Stimulated activated CD4-positive, alpha-beta T cell treated with anti-CD3 and anti-CD28 coated beads, Interleukin-1b, Interleukin-23, amount 100 ng/mL, for 4 hours (primary cell): ENCODE measurements at places on chromosomes 13 and 19.

DNA sequence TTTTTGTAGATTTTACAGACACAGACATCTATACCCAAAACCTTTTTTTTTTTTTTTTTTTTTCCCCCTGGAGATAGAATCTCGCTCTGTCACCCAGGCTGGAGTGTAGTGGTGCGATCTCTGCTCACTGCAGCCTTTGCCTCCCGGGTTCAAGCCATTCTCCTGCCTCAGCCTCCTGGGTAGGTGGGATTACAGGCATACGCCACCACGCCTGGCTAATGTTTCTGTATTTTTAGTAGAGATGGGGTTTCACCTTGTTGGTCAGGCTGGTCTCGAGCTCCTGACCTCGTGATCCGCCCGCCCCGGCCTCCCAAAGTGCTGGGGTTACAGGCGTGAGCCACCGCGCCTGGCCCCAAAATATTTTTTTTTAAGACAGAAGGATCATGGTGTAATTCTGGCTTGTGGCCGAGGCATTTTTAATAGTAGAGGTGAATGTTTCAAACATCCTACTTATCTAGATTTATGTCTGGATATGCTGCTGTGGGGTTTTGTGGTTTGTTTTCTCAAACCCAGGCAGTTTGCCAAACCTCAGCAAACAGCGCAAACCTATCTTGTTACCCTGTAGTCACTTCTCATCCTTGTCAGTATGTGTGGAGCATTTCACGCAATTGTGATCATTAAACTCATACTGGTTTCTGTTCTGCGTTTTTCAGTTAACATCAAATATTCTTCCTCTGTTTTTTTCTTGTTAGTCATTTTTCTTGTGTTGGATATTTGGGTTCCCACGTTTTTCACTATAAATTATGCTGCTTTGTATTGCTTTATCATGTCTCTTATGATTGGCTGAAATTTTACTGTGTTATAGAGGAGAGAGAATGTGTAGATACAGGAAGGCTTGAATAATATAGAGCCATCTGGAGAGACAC is 36.2 kb upstream of the GARRE1 start:
- DNase-seq, result peak; percentile 48

GRCh38 chr13:39684531-39685137 is 29.2 kb downstream of the COG6 start:
- no peak for DNase-seq

DNA sequence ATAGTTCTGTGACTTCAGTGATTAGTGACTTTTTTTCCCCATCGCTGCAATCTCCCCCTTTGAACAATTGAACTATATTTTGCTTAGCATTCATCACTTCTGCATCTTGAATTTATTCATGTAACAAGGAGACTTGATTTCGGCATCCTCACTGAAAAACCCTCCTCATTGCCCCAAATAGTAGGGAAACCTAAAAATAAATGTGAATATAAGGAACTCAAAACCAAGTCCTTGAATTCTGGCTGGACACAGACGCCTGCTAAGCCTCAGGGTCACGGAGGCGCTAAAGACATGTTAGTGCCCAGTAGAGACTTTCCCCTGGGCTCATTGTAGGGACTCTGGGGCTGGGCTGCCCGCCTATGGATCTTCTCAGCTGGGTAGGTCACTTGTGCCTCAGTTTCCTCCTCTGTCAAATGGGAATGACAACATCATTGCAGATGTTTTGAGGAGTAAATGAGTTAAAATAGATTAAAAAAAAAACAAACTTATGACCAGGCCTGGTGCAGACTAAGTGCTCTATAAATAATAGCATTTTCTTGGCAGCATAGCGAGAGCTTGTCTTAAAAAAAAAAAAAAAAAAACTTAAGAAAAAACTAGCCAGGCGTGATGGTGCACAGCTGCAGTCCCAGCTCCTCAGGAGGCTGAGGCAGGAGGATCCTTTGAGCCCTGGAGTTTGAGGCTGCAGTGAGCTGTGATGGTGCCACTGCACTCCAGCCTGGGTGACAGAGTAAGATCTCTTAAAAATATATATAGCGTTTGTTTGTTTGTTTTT is 1.8 kb upstream of the ADGRE5 start:
- no peak for DNase-seq

GRCh38 chr13:52779103-52779502 is 39.5 kb upstream of the CNMD start:
- DNase-seq, result no peak

GRCh38 chr19:4445963-4446703 is 11.5 kb downstream of the UBXN6 start:
- DNase-seq, result no peak

- no peak for DNase-seq
These were observed 9.0 kb upstream of the NFIC start for GRCh38 chr19:3357271-3357991.

DNA sequence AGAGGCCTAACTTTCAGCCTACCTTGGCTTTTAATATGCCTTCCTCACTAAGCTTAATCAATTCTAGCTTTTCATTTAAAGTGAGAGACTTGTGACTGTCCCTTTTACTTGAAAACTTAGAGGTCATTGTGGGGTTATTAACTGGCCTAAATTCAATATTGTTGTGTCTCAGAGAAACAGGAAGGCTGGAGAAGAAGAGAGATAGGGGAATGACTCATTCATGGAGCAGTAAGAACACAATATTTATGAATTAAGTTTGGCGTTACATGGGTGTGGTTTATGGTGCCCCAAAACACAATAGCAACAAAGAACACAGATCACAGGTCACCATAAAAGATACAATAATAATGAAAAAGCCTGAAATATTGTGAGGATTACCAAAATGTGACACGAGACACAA is 612.1 kb downstream of the TBC1D4 start:
- no peak for DNase-seq

DNA sequence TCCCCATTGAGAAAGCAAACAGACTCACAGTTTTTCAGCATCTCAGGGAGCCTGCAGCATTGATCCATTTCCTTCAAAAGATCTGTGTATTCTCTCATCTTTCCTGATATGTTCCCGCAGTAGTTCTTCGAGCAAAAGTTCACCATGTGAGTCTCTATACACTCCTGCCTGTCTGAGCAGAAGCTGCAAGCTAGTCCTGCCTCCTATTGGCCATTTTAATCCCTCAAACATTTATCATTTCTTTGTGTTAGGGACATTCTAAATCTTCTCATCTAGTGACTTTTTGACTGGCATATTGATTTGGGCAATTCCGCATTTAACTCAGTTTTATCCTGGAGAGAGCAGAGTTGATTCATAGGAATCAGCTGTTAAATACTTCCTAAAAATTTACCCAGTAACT is 660.4 kb upstream of the KLF12 start:
- no peak for DNase-seq

GRCh38 chr13:110266431-110266809 is 40.5 kb downstream of the COL4A1 start:
- DNase-seq, result no peak

DNA sequence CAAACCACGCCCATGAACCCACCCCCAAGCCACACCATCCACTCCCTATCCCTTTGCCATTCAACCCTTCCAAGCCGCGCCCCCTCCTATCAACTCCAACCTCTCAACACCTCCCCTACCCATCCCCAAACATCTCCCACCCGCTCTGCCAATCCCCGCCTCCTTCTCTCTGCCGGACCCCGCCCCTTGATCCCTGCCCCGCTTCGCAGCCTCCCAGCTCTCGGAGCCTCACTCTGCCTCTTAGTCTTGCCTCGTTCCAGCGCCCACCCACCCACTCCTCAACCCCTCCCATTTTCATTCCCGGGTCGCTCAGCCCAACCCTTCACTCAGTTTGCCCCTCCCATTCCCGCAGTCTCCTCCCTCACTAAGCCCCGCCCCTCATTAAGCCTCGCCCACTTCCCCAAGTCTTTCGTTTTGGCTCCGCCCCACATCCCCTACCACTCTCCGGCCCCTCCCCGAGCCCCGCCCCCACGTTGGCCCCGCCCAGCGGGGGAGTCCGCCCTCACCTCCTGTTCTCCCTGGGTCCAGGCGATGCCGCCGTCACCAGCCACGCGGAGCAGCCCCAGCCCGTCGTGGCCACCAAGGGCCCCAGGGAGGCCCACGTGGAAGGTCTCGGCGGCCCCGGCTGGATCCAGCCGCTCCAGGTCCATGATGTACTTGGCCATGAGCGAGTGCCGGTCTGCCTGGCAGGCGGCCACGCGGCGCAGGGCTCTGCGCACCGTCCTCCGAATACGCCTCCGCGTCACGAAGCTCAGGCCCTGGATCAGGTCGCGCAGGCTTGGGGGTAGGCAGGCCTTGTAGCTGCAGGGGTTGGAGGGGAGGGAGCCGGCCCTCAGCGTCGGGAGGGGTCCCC is 5.7 kb downstream of the JAK3 start:
- peak; percentile 58 for DNase-seq

GRCh38 chr13:73281746-73282145 is 222.9 kb downstream of the KLF5 start:
- DNase-seq, result no peak

DNA sequence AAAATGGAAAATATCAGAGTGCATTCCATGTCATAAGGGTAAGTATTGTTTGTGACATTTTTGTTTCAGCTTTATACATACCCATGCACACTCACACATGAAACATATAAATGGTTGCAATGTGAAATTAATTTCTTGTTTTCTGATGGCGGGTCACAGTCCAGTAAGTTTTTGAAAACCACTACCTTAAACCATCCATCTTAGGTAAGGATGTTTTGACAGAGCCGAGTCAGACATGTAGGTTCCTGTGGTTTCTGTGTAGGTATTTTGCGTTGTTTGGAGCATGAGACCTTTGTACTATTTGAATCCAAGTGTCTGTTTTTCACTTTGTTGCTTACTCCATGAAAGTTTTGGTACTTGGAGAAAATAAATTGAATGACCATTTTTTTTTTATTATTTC is 121.7 kb downstream of the B3GLCT start:
- DNase-seq, result no peak

- DNase-seq, result no peak
These were observed 37.3 kb downstream of the CILP2 start for GRCh38 chr19:19575411-19575810.

DNA sequence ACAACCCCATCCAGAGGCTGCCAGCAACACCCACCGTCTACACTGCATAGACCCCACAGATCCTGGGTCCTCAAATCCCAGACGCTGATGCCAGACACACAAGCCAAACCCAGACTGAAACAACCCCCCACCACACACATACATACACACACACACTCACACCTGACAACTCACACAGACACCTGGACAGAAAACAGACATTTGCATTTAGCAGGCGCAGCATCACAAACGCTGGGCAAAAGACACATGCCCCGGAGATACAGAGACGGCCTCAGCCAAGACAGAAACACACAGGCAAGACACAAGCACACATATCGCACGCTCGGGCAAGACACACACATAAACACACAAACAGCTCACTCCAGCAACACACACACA is 1.3 kb downstream of the BBC3 start:
- DNase-seq, result no peak
